ENCODE measurements at places on chromosomes 13 and 19.

DNA sequence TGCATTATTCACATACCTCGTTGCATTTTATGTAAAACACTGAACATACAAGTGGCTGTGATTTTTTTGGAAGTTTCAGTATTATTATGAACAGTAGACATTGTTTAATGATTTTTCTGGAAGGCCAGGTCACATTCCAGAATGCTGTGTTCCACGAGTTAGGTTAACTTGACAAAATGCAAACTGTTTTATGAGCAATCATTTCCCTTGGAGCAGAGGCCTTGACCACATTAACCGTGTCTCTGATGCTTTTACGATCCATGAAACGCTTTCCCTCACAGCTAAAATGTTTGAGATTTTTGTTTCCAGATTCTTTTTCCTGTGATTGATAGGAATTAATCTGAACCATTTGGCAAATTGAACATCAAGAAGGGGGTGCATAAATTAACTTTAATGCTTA, 57.8 kb downstream of the MBNL2 start:
- DNase-seq: no peak

- no peak for DNase-seq
Measured at GRCh38 chr19:19677579-19677978, 8.9 kb downstream of the ZNF101 start.

- no peak for DNase-seq
Measured at GRCh38 chr13:45996631-45997030, 55.9 kb downstream of the ZC3H13 start.

DNA sequence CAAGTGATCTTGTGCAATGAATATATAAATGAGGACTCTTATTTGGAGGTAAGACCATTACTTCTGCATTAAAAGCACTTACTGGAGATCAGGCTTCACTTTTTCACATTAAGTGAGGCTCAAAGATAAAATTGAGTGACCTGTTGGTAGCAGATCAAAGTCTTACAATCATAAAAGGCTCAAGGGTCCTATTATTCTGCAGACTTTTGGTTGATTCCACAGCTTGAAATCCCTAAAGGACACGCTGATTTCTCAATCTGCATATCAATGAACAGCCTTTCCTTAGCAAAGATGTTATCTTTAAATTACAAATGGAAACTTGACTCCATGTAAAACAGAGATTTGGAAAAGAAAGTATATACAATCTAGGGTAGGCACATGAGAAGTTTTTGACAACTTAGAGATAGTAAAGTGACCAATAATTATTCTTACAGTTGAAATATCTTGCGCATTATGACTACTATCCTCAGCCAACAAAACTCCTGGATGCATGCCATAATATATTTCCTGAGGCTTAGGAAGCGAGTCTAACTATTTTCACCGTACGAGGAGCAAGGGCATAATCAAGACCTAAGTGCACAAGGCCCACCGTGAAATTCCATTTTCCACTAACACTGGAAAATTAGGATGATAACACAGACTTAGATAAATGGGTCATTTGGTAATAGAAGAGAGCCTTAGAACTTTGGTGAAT, 640.7 kb downstream of the LIG4 start:
- no peak for DNase-seq

DNA sequence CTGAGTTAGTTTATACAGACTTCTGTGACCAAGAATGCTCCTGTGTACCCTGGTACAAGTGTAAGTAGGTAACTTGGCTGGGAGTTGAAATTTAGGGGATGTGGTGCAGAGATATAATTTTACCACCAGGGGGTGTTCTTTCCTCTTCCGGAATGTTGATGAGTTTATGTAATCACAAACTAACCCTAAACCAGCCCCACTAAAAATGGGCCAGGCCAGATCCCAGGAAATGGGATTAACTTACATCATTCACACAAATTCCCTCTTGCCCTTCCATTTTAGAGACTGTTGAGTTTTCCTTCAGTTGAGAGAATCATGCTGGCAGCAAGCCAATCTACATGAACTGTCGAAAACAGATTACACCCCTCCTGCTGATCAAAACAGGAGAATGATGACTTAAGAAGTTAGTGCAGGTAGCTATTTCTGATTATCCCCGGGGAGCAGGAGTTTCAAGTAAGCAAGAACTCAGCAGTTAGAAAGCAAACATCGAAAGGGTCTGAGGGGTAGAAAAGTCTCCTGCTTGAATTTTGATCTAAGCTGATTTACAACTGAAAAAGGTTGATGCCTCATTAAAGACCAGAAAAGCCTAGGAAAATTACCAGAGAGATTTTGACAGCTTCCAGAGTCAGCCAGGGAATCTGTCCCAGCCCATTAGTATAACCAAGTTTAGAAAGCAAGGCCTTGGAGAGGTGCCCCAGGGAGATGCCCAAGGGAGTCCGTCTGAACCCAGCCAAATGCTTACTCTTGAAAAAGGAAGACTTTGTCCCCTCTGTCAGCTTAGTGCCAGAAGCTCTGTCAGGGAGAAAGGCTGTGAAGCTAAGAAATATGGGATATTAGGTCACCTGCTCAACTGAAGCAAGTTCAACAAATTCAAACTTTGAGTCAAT, 32.3 kb upstream of the MED4 start:
- peak; percentile 1 for DNase-seq

GRCh38 chr13:64186071-64186470, 2770.4 kb upstream of the PCDH20 start:
- no peak for DNase-seq

DNA sequence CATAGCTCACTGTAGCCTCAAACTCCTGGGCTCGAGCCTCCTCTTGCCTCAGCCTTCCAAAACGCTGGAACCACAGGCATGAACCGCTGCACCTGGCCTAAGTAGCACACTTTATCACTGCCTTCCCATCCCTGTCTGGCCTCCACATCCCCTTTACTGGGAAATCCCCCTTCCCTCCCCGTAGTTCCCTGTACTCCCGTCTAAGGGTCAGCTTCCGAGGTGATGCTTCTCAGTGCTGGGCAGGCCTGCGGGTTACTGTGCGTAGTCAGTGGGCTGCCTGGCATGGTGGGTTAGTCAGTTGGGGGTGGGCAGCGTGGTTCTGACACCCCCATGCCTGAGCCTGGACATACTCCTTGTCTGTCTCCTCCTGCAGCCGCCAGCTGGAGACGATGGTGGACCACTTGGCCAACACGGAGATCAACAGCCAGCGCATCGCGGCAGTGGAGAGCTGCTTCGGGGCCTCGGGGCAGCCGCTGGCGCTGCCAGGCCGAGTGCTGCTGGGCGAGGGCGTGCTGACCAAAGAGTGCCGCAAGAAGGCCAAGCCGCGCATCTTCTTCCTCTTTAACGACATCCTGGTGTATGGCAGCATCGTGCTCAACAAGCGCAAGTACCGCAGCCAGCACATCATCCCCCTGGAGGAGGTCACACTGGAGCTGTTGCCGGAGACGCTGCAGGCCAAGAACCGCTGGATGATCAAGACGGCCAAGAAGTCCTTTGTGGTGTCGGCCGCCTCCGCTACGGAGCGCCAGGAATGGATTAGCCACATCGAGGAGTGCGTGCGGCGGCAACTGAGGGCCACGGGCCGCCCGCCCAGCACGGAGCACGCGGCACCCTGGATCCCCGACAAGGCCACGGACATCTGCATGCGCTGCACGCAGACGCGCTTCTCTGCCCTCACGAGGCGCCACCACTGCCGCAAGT, 8.4 kb downstream of the PLEKHF1 start:
- no peak for DNase-seq

DNA sequence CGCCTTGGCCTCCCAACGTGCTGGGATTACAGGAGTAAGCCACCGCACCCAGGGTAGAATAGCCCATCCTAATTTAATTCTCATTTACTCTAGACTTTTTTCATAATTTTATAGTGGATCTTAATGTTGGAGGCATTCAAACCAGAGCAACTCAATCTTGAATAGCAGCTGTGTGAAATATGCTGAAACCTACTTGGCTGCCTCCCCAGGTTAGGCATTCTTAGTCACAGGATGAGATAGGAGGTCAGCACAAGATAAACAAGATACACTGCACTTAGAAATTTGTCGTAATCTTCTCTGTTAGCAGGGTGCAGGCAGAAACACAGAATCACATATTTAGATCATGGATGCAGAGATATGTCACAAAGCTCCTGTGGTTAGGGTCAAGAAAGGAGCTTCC, 2.7 kb upstream of the ZNF43 start:
- no peak for DNase-seq

GRCh38 chr13:100520936-100521850, 67.4 kb downstream of the GGACT start:
- no peak for DNase-seq
